ENCODE measurements at places on chromosomes 2 and 18.

- no peak for DNase-seq
Observed at GRCh38 chr2:65417509-65418085, 14.8 kb downstream of the SPRED2 start.

GRCh38 chr2:241010531-241011295 lies 12.3 kb downstream of the SNED1 start:
- no peak for DNase-seq

GRCh38 chr2:219309278-219309677 lies at the start of gene PTPRN:
TSS of gene PTPRN (minus strand) at chr2:219309401. CDS start at chr2:219309332, 69 bp downstream.
- no peak for DNase-seq

DNA sequence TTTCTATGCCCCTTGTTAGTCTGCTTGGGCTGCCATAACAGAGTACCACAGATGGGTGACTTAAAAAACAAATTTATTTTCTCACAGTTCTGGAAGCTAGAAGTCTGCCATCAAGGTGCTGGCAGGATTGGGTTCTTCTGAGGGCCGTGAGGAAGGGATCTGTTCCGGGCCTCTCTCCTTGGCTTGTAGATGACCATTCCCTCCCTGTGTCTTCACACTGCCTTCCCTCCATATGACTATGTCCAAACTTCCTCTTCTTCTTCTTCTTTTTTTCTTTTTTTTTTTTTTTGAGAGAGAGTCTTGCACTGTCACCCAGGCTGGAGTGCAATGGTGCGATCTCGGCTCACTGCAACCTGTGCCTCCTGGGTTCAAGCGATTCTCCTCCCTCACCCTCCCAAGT lies 13.1 kb upstream of the CCNYL1 start:
- no peak for DNase-seq

DNA sequence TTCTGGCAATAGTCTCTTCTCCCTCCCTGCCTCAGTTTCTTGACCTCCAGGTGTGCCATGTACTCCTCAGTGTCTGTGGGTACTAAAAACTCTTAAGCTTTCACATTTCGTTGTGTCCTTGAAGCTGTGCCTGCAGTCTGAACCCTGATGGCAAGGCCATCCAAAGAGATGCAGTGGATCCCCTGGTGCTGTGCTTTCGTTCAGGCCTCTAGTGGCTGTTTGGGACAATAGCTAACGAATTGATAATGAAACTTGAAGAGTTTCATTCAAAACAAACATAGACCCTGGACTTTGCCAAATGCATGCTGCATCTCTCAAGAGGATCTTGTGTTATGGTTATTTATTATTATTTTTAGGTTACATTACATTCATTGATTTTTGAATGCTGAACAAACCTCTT lies 523.1 kb upstream of the FSIP2 start:
- no peak for DNase-seq

GRCh38 chr18:26547646-26548414 lies 523 bp downstream of the KCTD1 start:
- no peak for DNase-seq

GRCh38 chr2:119476301-119477112 lies 44.9 kb downstream of the TMEM37 start:
- DNase-seq: peak; percentile 78

GRCh38 chr18:72336786-72337185 lies 207.4 kb downstream of the CBLN2 start:
- DNase-seq: no peak

DNA sequence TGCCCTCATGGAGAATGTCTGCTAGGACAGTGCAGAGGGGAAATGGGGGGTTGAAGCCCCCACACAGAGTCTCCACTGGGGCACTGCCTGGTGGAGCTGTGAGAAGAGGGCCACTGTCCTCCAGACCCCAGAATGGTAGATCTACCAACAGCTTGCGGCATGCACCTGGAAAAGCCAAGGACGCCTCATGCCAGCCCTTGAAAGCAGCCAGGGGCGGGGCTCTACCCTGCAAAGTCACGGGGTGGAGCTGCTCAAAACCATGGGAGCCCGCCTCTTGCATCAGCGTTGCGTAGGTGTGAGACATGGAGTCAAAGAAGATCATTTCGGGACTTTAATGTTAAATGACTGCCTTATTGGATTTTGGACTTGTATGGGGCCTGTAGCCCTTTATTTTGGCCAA lies 157.6 kb downstream of the DSEL start:
- DNase-seq: no peak

DNA sequence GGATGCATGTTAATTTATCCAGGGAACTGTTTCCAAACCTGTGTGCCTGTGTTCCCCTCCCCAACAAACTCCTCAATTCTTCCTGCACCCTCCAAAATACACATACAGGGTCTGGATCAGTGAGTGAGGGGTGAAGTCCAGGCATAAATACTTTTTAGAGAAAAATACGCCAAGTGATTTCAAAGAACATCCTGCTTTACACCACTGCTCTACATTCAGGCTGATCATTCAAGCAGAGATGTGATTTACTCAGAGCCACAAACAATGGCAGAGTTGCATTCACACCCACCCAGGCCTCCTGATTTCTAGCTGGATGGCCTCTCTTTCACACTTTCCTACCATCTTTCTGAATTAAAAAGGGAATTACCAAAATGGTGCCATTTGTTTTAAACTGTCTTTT lies 289.5 kb upstream of the SLC14A2 start:
- DNase-seq: no peak

- peak; percentile 64 for DNase-seq
Observed at GRCh38 chr2:73293534-73294171, at the start of gene EGR4. TSS of gene EGR4 (minus strand) at chr2:73293548. CDS start at chr2:73293317, 231 bp downstream.

DNA sequence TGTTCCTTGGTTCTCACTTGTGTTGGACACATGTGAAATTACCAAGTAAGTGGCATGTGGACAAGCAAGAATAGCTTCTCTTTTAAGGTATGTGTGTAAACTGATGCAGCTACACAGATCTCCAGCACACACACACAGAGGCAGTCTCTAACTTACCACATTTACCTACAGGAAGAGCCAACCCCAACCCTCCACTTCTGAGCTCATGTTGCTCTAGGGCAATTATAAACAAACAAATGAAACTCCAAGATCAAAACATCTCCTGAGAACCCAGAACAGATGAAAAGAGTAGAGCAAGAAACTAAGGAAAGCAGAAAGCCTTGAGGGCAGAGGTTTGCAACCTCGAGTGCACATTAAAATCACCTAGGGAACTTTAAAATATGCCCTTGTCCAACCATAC lies 16.0 kb upstream of the TMEM37 start:
- DNase-seq: no peak

GRCh38 chr2:173990970-173991819 lies 26.0 kb upstream of the SP3 start:
- DNase-seq: no peak

DNA sequence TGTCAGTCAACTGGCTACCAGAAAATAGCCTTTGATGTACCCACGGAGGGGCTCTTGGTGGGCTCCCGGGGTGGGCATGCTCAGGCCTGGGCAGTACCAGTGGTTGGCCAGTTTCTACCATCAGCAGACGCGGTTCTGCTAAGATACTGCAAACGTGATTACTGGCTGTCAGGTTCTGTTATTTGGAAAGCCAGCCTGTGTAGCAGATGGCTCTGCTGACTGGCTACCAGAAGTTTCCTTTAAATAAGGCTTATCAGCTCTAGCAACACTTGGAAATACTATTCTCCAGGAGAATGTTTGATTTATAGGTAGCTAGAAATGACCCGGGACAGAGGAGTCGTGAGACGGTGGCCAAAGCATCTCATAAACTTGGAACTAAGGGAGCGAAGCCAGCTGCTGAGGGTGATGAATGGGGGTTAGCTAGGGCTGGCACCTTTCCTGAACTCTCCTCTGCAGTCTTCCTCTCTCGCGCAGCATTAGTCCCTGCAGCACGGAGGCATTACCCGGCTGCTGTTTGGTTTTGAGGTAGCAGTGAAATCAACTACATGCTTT lies 171.9 kb downstream of the AGAP1 start:
- DNase-seq: no peak

DNA sequence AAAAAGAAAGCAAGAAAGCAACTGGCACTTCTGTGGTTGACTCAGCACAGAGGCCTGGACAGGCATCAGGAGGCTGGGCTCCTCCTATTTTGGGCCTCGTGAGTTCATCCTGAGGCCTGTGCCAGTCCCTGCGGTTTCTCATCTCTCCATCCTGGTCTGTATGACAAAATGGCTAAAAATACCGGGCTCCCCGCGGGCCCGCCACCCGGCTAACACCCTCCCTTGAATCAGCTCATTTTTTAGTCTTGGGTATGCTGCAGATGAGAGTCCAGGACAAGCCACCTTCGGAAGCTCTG lies 62.3 kb upstream of the YWHAQ start:
- no peak for DNase-seq

DNA sequence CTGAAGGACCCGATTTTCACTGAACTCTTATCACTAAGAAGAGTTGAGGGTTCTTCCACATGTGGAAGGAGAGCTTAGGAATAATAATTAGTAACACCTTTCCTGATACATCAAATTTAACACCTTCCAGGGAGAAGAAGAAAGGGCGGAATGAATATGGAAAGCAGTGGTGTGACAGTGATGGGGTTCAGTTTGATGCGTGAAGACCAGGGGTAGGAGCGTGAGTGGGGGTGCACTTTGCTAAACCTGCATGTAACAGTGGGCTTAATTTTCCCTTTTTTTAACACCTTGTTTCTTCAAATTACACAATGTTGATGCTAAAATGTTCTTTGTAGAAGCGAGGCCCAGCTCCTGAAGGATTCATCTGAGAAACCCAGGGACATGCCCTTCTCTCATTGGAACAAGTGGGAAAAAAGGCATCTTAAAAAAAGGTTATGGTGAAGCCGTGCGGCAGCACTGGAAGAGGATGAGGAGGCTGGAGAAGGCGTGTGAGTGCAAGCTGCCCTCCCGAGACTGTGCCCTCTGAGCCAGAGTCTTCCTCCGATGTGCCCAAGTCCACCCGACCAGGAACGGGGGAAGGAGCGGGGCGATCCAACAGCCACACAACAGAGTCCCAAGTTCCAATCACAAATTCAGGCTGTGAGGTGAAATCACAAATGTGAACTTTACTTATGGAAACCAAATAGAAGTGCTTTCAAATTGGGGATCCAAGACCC lies 80.8 kb downstream of the MBP start:
- no peak for DNase-seq

DNA sequence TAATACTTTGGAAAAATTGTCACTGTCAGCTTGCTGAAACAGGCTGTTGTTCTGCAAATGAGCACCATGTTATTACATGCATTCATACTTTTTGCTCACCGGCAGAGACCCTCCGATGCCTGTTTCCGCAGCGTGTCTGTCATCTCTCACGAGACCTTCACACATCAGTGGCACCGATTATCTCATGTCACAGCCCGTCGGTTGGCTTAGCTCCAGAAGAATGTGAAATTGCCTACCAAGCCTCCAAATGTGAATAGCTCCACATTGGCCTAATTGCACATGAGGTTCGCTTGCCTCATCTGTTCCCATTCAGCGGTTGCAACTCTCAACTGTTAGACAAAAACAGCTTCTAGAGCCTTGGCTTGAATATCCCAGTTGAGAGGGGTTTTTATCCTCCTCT lies 233.0 kb downstream of the ACTR3 start:
- no peak for DNase-seq

DNA sequence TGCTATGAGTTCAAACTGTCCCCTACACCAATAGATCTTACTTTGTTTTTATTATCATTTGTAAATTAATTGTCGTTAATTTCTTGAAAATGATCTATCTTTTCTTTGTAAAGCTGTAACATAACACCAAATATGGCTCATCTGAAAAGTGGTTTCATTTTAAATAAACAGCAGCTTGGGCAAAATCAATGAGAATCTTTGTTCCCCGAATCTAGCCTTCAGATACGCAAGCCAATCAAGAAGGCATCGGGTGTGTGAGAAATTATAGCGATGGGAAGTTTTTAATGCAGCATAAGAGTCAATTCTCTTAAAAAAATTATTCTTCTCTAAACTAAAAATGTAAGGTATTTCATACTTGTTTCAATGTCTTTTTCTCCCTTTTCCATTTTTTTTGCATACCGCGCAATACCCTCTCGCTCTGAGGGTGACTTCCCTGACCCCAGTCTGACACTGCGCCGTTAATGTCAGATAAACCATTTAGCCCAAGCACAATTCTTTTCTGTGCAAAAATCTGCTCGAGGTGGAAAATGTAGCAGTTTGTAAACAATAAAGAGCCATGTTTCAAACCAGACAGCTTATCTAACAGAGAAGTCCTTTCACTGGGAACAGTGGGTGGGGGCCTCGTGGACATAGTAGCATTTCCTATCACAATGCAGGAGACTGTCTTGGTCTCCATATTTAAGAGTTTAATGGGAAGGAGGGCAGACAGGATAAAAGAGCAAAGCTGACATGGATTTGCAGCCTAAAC lies 129.4 kb downstream of the TCF4 start:
- DNase-seq: no peak

- DNase-seq: no peak
Observed at GRCh38 chr18:23950644-23951043, 63.9 kb upstream of the TTC39C start.

DNA sequence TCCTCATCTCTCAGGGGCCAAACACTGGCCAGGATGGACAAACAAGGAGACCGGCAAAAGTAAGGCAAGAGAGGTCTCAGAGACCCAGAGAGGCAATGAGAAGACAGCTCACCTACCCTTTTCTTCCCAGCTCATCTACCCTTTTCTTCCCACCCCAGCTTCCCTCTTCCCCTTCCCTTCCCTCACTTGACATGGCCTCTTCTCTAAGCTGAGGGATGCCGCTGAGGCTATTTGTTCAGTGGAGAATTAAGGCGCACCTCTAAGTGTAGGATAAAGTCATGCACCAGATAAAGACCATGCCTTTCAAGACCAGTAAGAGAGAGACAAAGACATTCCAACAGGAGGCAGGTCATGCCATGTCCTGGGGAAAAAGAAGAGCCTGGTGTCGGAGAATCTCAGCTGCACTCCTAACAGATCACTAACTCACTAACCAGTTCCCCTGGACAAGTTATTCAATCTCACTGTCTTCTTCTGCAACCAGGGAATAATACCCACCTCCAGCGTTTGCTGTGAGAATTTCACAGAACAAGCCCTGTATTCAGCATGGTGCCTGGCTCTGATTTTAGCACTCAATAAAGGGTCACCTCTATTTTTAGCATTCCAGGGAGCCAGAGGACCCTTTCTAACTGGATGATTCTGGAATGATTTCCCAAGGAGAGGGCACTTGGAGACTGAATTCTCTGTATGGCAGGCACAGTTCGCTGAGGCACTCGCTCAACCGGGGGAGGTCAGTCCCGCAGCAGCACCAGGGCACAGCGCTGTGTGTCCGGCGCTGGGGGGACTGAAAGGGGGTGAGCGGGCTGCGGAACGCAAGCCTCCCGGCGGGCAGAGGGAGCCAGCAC lies 3.0 kb upstream of the FOSL2 start:
- DNase-seq: no peak

DNA sequence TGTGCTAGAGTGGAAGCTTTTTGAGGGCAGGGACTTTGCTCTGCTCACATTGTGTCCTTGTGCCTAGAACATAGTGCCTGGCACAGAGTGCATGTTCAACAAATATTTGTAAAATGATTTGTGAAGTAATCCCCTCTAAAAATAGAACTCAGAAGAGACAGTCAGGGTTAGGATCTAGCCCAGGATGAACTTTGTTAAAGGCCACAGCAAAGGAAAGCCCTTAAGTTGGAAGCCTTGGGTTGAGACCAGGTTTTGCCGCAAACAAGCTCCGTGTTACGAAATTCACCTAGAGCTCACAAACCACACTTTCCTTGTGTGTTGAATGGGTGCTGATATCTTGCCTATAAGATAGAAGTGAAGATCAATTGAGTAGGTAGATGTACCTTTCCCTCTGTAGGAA lies 84.2 kb downstream of the SETBP1 start:
- DNase-seq: no peak

All from HCT116 (cell line).